Liver (tissue), 10 donors: ENCODE measurements at places on chromosomes 11 and 22. TPM values are rescaled to one million over a fixed set of nuclear protein-coding genes. Genes with fewer than 3 reads are reported as not detected.

The AIFM3 gene
- polyA plus RNA-seq, result 1.1 TPM

The NTM gene
- 0.08 TPM for polyA plus RNA-seq

The TCN2 gene
- polyA plus RNA-seq, result 13.6 TPM

The ART1 gene
- polyA plus RNA-seq, result not detected

The PRR5L gene
- polyA plus RNA-seq, result 1.2 TPM

The DUSP8 gene
- polyA plus RNA-seq, result 0.06 TPM

The GUCY1A2 gene
- polyA plus RNA-seq, result 0.57 TPM

The HPX gene
- 5,349 TPM for polyA plus RNA-seq

The LRRC75B gene
- polyA plus RNA-seq, result 14.3 TPM

The EFCAB6 gene
- 0.42 TPM for polyA plus RNA-seq

The TSSK2 gene
- not detected for polyA plus RNA-seq

The CCDC82 gene
- 14.5 TPM for polyA plus RNA-seq

The PYGM gene
- 0.32 TPM for polyA plus RNA-seq

The DGCR2 gene
- polyA plus RNA-seq, result 20.9 TPM

The IL10RA gene
- 6.8 TPM for polyA plus RNA-seq

The OR10A4 gene
- polyA plus RNA-seq, result not detected

The SEC14L2 gene
- polyA plus RNA-seq, result 71.6 TPM

The B4GALNT4 gene
- polyA plus RNA-seq, result 0.15 TPM

The OR52E8 gene
- not detected for polyA plus RNA-seq

The PRRG4 gene
- polyA plus RNA-seq, result 3.4 TPM

The HBG1 gene
- polyA plus RNA-seq, result not detected

The ARHGAP8 gene
- polyA plus RNA-seq, result 1.4 TPM

The SERHL2 gene
- 0.51 TPM for polyA plus RNA-seq

The OR10D3 gene
- not detected for polyA plus RNA-seq

The KIRREL3 gene
- polyA plus RNA-seq, result 0.29 TPM

The MMP11 gene
- 0.89 TPM for polyA plus RNA-seq

The DAGLA gene
- polyA plus RNA-seq, result 0.53 TPM

The MAP6 gene
- 0.36 TPM for polyA plus RNA-seq

The OR8D1 gene
- not detected for polyA plus RNA-seq

The TRIM51 gene
- polyA plus RNA-seq, result not detected

The OR51S1 gene
- not detected for polyA plus RNA-seq

The P2RY2 gene
- 1.8 TPM for polyA plus RNA-seq

The OTOG gene
- polyA plus RNA-seq, result not detected

The CTTN gene
- 51.6 TPM for polyA plus RNA-seq

The SLN gene
- not detected for polyA plus RNA-seq

The HARBI1 gene
- 2.5 TPM for polyA plus RNA-seq

The GAL3ST1 gene
- polyA plus RNA-seq, result 1.4 TPM

The FERMT3 gene
- polyA plus RNA-seq, result 3.4 TPM

The SLC22A25 gene
- 3.3 TPM for polyA plus RNA-seq
